Epithelial cell of proximal tubule (primary cell): ENCODE measurements at places on chromosomes 1 and 21.

DNA sequence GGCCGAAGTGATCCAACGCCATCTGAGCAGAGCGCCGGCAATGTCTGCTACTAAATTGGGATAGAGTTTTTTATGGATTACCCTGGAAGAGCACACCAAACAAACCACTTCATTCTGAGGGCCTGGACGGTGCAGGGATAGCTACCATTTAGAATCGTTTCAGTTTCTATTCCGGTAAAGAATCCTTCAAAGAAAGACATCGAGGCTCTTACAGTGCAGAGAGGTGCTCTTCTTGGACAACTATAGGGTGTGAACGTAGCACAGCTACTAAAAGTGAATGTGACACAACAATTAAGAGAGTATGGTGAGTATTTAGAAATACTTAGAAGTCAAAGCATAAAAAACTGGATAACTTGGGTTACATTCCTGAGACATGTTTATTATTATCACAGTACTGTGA, 16.1 kb downstream of the HIVEP3 start:
- DNase-seq, result no peak

DNA sequence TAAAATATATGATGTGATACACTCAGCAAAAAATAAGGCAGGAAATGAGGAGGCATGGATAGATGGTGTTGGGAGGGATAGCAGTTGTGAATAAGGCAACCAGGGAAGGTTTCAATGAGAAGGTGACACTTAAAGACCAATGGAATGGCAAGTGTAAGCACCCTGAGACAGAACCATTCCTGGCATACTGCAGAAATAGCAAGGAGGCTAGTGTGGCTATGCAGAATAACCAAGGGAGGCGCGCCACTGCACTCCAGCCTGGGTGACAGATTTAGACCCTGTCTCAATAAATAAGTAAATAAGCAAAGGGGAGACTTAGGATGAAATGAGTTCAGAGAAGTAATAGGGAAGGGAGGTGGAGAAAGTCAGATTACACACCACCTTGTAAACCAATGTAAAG, 113.9 kb downstream of the TOMM20 start:
- DNase-seq, result no peak

DNA sequence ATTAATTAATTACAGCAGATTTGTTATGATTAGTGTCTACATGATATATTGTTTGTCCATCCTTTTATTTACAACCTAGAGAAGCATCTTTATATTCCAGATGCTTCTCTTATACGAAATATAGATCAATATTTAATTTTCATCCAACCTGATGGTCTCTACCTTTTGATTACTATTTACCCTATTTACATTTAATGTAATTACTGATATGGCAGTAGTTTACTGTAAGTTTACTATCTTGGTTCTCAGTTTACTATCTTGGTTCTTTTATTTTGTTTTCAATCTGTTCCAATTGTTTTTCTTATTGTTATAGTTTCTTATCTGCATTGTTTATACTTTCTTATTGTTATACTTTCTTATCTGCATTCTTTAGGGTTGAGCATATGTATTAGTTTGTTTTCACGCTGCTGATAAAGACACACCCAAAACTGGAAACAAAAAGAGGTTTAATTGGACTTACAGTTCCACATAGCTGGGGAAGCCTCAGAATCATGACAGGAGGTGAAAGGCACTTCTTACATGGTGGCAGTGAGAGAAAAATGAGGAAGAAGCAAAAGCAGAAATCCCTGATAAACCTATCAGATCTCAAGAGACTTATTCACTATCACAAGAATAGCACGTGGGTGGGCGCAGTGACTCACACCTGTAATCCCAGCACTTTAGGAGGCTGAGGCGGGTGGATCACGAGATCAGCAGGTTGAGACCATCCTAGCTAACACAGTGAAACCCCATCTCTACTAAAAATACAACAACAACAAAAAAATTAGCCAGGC, 28.9 kb downstream of the FAF1 start:
- no peak for DNase-seq

GRCh38 chr1:110879758-110880606, 7.0 kb downstream of the CD53 start:
- no peak for DNase-seq

GRCh38 chr1:43868741-43869067, 64.9 kb upstream of the ARTN start:
- no peak for DNase-seq

DNA sequence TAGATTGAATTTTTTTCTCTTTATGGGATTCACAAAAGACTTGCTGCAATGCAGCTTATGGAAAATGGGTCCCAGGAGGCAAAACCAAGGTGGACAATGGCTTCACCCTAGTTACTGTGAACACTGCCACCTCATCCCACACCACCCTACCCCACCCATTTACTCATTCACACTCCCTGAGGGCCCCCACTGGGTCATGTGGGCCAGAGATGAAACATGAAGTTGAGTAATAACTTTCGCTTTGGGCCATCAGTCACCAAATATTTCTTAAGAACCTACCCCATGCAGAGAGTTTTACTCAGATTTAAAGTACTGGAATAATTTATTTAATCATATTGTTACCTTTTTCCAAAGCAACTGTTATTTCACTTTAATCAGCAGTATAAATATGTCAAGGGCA, 191.8 kb downstream of the TPR start:
- no peak for DNase-seq

GRCh38 chr1:24141311-24141997, 1.5 kb downstream of the IL22RA1 start:
- no peak for DNase-seq

DNA sequence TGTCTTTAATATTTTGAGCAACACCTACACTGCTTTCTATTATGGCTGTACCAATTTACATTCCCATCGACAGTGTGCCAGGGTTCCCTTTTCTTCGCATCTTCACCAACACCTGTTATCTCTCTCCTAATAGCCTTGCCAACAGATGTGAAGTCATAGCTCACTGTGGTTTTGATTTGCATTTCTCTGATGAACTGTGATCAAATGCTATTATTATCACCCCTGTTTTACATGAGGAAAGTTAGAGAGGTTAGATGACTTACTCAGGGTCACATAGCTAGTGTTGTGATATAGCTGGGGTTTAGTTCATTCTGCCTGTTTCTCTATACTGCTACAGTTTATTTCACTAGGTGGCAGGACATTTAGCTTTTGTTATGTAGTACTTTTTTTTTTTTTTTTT, 204.1 kb downstream of the FMN2 start:
- no peak for DNase-seq

DNA sequence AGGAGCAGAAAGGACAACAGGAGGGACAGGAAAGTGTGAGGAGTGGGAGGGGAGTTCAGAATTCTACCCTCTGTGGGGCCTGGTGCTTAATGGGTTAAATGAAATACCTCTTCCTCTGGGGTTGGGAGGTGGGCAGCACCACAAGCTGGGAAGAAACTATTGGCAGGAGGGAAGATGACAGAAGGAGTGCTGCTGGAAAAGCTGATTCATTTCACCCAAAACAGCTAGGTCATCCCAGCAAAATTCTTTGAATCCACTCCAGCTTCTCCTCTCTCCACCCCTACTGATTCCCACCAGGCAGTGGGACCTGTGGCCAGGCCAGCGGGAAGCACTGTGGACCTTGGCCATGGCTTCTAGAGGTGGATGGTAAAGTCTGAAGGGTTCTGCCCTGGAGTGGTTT, 12.8 kb downstream of the BCAN start:
- no peak for DNase-seq

DNA sequence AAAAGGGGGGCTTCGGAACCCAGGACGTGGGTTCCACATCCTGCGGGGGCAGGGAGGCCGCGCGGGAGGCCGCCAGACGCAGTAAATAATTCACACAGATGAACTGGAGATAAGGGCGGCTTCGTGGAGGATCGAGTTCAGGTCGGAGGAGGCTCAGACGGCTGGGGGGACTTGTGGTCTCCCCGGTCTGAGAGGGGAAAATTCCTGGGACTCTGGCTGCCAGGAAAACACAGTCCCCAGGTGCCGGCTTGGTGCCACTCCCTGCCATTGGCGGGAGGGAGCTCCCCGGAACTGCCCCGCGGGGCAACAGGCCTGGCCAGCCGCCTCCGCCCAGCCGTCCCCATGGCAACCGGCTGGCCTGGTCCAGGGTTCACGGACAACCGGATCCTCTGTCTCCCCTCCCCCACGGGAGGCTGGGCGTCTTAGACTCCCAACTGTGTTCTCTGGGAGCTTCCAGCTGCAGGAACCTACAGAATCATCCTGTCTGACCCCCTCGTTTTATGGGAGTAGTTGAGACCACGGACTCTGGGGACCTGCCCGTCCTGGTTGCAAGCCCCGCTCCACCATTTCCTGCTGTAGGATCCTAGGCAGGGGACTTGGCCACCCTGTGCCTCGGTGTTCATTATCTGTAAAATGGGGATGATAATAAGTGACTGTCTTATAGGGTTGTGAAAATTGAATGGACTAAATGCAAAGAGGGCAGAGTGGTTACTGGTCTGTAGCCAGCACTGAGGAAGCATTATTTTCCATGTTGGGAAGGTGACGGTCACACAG, 9.6 kb downstream of the CAMK2N1 start:
- no peak for DNase-seq

DNA sequence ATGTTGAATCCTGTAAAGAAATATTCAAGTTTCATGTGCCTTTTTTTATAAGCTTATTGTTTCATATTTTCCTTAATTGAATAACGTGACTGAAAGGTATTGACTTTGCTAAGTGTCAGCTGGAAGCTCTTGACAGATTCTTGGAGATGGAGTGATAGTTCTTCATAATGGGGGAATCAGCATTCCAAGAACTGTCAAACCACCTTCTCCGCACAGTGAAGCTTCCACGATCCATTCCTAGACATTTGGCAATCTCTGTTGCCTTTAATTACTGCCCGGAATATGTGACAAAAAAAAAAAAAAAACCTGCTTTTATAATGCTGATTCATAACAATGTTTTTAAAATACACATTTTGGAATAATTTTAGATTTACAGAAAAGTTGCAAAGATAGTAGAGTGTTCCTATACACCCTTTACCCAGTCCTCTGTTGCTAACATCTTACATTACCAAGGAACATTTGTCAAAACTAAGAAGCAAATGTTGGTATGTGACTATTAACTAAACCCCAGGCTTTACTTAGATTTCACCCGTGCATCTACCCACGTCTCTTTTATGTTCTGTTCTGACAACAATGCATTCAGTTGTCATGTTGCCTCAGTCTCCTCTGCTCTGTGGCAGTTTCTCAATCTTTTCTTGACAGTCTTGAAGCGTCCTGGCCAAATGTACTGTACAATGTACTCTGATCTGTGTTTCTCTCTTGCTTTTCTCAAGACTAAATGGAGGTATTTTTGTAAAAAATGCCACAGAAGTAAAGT, 674.1 kb downstream of the SMYD3 start:
- DNase-seq, result no peak

DNA sequence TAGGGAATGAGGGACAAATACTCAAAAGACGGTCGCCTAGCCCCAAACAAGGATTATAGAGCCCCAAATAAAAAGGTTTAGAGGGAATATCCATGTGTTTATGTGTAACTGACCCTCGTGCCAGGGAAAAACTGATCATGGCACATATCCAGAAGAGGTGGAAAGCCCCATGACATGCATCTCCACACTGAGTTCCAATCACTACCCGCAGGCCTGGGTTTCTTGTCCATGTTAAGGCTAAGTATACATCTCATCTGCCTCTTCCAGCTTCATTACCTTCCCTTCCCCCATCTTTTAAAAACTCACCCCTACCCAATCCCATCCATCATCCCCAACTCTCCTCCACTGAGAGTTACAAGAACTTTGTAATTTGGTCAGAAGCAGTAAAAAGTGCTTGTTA, 15.2 kb downstream of the GADD45A start:
- DNase-seq, result no peak

DNA sequence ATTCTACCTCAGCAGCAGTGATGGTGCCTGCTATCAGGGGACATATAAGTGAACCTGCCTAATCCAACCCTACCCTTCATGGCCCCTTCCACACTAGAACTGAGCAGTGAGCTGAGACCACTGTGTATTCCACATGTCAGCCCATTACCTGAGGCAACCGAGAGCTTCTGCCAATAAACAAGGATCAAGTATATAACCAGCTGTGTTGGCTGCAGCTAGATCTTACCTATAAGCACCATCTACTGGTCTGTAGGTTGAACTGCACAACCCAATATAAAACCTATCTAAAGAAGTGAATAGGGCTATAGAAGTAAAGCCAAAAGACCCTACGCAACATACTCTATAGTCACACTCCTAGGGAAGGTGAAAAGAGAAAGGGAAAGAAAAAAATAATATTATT, 376.9 kb downstream of the HHIPL2 start:
- peak; percentile 19 for DNase-seq
